ENCODE measurements at places on chromosomes 5 and 9.
A peak's percentile ranks its signal among the peaks of the same experiment; 100 is the strongest.

DNA sequence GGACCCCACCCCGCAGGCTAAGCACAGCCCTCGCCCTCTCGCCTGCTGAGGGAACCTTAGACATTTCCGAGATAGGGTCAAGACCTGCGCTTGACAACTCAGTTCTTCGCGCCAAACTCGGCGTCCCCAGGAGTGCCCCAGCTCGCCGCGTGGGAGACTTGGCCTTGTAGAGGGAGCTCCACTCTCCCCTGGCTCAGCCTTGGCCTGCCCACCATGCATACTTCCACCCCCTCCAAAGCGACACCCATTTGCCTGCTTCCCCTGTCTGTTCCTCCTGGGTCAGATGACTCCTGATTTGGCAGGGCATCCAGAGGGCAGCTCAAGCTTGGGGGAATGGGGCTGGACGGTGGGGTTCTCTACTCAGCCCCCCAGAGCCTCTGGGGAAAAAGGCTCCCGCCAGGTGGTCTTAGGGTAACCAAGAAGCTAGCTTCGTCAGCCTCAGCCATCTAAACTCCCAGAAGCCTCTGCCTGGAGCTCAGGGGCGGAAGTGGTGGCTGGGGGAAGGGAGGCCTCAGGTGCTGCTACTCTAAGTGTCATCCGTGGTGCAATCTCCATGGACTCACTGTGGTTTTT is 560 bp downstream of the DOCK2 start:
- DNase-seq = no peak

DNA sequence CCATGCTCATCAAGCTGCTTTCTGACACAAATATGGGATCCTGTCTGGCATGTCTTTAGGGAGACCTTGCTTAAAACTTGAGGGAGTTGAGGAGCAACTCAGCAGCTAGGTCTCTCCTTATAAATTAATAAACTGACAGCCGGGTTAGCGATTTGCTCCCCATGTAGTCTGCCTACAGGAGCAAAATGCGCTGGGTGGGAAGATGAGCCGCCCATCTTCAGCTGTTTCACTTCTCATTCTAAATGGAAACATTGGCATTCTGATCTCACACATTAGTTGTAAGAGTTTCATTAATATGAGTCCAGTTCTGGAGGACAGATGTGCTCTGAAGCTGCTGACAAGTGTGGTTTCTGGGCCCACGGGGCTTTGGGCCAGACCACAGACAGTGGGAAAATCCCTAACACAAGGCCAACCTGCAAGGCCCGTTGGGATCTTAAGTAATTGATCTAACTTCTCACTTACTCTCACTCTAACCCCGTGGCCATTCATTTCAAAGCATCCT is 197.0 kb downstream of the MCTP1 start:
- DNase-seq = peak; percentile 6

DNA sequence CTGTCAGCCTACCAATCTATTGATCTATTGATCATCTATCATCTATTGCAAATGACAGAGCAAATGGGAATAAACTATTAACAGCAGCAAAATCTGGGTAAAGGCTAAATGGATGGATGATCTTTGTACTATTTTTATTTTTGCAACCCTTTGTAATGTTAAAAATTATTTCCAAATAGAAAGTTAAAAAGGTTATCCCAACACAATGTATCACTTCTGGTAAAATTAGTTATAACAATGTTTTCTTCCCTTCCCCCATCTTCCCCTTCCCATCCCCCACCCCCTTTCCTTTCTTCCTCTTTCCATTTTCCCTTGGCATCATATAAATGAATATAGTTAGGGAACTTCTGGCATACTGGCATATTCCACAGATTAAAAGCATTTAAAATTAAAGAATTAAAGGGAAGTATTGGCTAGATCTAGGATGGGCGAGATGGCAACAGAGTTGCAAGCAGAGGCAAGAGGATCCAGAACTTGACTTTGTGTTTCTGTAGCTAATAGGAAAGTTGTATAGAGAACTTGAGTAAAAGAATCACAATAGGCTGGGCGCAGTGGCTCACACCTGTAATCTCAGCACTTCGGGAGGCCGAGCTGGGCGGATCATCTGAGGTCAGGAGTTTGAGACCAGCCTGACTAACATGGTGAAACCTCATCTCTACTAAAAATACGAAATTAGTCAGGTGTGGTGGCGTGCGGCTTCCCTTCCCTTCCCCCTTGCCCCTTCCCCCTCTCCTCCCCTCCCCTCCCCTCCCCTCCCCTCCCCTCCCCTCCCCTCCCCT is 66.6 kb upstream of the TAF11L2 start:
- DNase-seq = no peak

GRCh38 chr5:113574417-113574816 is 60.9 kb downstream of the YTHDC2 start:
- DNase-seq = peak; percentile 83

- DNase-seq = peak; percentile 80
These were observed 175.1 kb downstream of the CCDC192 start for GRCh38 chr5:127878174-127878750.

GRCh38 chr9:6383551-6384225 is 29.3 kb upstream of the UHRF2 start:
- DNase-seq = peak; percentile 66

DNA sequence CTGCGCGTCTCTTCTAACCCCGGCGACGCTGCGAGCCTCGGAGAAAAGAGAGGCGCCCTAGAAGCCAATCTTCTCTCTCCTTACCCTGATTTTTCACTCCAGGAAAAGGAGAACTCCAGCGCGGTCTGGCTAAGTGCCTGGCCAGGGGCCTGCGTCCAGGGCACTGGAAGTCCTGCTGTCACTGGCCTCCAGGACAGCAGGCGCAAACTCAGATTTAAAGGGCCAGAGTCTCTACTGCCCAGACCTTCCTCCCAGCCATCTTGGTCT is 553 bp upstream of the FOXB2 start:
- DNase-seq = no peak

DNA sequence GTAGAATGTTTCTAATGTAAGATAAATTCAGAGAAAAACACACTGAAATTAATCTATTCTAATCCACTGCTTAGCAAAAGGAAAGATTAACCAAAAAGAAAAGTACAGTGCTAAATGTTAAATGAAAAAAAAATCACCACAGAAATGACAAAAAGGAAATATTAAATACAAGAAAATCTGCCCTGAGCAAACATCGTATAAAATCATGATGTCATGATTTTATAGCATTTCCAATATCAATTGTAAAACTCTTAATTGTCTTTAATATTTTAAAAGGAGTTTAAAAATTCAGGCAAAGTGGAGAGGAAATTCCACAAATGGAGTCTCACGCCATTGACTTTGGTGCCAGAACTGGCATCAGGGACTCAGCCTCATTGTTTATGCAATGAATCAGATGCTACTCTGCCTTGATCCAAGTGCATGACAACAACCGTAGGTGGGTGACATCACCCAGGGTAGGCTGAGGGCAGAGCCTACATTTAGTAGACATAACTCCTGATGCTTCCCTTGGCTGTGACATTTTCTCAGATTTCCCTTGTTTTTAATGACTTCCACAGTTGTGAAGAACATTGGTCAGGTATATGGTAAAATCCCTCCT is 696.8 kb downstream of the SEMA5A start:
- peak; percentile 81 for DNase-seq

GRCh38 chr5:63822614-63823013 is 139.6 kb downstream of the HTR1A start:
- DNase-seq = no peak

DNA sequence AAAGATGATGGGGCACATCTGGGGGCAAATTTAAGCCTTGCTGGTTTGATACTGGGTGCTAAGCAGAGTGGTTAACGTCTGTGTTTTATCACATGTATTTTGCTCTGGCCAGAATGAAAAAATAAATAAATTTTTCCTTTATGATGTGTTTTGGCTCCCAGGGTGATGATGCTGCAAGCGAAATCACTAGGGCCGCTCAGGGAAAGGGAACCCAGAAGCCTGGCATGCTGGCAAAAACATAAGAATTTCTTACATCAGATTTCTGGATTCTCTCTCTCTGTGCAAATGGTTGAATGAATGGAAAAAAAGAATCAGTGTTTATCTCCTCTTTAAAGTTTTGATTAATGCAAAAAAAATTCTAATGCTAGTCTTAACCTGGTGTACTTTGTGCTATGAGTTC is 1975.2 kb upstream of the C9orf72 start:
- peak; percentile 15 for DNase-seq

DNA sequence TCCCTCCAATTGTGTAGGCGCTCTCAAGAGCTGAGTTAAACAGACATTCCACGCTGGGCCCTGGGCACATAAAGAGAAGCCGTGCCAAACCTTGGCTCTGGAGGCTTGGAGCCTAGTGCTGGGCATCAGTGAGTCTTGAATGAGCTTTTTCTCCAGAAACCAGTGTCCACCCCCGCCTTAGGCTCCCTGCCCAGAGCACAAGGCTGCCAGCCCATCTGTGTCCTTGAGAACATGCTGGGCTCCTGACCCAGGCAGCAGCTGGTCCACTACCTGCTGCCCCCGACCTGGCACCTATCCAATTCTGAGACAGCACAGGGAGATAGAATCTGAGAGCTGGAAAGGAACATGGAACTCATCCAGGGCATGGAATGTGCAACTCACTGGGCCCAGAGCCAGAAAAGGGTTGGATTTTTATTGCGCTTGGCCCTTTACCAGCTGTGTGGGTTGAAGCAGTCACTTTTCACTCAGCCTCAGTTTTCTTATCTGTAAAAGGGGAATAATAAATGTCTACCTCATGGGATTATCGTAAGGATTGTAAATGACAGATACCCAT is 92.4 kb upstream of the CPLX2 start:
- peak; percentile 4 for DNase-seq

- no peak for DNase-seq
These were observed 19.2 kb downstream of the GADD45G start for GRCh38 chr9:89623925-89624420.

DNA sequence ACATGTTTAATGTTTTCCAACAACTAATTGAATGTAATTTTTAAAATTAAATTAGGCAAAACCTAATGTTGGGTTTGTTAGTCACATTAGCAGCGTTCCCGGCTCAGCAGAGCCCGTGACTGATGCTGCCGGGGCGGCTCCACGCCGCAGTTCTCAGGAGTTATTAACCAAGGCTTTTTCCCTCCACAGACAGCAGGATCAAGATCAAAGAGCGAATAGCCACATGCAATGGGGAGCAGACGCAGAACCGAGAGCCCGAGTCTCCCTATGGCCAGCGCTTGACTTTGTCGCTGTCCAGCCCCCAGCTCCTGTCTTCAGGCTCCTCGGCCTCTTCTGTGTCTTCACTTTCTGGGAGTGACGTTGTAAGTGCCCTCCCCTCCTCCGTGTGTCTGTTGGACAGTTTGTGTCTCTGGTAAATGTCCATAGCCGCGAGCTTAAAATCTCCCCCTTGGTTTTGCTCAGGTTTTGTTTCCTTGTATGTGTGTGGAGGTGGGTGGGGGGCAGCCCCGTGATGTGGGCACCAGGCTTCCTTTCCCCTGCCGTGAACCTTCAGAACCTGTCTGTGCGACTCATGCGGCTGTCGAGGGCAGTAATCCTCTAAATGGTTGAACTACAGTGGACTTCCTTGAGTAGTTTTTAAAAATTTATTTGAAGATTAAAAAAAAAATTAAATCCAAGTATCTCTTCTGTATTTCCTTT is 37.1 kb downstream of the TENT4A start:
- no peak for DNase-seq

DNA sequence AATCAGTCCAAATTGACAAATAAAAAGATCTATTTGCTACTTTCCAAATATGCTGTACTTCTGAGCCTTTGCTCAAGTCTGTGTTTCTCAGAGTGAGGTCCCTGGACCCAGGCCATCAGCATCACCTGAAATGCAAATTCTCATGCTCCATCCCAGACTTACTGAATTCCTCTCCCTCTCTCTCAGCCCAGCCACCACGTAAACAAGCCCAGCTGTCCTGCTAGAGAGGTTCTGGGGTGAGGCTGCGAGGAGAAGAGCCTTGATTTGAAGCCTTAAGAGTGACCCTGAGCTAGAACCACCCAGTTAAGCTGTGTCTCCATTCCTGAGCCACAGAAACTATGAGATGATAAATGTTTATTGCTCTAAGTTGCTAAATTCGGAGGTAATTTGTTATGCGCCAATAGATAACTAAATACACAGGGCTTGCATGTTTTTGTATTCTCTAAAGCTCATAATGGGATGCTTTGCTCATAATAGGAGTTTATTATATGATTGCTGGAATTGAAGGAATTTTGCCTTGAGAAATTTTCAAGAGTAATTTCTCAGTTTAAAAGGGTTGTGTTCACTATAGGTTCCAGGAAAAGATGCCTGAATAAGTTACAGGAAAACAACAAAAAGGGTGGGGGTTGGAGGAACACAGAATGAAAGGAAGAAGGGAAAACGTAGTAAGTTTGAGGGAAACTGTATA is 98.9 kb upstream of the SPATA31D4 start:
- no peak for DNase-seq

DNA sequence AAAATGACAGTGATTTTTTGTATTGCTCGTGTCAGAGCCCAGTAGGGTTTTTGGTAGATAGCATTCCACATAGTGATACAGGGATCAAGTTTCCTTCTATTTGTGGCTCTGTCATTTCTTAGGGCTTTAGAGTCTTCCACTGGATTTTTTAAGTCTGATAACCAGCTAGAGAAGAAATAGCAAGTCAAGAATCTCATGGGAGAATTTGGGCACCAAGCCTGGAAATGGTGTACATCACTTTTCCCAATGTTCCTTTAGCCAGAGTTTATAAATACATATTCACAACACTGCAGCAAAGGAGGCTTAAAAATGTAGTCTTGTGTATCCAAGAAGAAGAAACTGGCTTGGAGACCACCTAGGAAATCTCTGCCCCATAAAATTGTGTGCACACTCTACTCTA is 647.1 kb upstream of the KLF4 start:
- peak; percentile 22 for DNase-seq

DNA sequence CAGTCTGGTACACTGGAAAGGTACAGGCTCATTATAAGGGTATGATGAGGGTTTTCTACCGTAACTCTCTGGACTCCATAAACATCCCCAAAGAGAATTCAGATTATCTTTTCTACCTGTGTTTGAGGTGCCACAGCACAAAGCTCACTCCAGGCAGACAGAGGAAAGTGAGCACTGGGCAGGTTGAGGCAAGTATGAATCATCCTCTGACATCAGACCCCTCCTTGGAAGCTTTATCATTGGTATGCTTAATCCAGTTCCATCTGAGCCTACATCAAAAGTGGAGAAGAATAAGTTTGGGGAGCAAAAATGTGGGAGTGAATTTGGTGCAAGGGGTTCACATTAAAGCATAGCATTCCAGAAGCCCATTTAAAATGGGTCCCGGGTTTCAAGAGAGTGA is 21.7 kb downstream of the C9orf152 start:
- no peak for DNase-seq

GRCh38 chr5:42502613-42503470 is 79.6 kb downstream of the GHR start:
- DNase-seq = peak; percentile 22

- no peak for DNase-seq
These were observed 97.1 kb downstream of the HSD17B3 start for GRCh38 chr9:96204853-96205252.

All from fibroblast of pulmonary artery (primary cell).